Caudate nucleus (tissue), 63 donors: ENCODE measurements at places on chromosomes 6 and 20.

GRCh38 chr6:150291968-150292710 lies 76.7 kb upstream of the IYD start:
- no peak for DNase-seq

DNA sequence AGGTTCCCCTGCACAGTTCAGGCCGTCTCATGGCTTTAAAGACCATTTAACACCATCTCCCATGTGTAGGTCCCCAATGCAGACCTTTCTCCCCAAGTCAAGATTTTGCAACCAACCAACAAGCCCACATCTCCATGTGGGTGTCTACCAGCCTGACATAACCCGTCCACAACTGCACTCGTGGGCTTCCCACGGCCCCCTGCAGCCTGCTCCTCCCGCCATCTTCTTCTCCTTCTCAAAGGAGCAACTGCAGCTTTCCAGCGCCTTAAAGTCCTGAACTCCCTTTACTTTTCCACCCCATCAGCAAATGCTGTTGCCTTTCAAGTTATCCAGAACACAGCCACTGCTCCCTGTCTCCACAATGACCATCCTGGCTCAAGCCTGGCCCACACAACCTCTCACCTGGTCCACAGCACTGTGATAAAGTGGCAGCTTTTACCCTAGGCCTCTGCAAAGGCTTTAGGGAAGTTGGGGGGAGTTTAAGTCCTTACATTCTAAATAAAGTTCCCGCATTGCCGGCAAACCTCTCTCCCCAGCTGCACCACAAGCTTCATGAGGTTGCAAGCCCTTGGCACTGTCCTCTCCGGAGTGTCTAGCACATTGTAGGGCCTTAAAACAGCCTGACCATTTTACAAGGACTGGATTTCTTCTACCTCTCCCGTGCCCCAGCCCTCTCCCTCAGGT lies 140.5 kb downstream of the PREX1 start:
- DNase-seq, result no peak

- DNase-seq, result no peak
These were observed 69.8 kb downstream of the DZANK1 start for GRCh38 chr20:18397030-18397429.

DNA sequence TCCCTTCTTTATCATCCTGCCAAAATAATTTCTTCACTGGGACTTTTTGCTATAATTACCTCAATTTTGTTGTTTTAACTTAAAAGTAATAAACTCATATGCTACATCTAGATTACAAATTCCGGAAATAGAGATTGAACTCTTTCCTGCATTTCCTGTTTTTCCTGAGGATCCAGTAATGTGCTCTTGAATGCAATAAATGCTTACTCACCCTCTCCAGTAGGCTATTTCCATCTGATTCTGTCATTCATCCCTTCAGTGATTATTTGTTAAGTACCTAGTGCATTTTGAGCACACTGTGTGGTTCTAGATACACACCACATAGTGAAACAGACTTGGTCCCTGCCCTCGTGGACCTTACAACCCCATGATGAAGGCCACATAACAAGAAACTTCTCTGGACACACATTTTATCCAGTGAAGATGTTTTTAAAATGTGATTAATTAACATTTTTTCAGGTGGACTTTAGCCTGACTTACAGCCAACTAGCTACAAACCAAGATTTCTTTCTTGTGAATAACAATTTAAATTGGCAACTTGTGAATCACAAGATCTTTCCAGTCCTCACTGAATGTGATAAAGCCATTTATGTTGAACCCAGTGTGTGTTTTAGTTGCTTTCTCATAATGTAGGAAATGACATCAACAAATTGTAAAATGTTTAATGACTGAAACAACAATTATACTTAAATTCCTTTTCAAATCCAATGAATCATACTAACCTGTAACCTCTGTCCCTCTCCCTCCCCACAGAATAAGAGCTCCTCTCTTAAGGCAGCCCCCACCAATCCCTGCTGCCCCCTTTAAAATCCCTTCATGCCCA lies 272.3 kb downstream of the KHDC1L start:
- no peak for DNase-seq

GRCh38 chr20:48722002-48722731 lies 105.6 kb downstream of the PREX1 start:
- DNase-seq, result peak; percentile 21

DNA sequence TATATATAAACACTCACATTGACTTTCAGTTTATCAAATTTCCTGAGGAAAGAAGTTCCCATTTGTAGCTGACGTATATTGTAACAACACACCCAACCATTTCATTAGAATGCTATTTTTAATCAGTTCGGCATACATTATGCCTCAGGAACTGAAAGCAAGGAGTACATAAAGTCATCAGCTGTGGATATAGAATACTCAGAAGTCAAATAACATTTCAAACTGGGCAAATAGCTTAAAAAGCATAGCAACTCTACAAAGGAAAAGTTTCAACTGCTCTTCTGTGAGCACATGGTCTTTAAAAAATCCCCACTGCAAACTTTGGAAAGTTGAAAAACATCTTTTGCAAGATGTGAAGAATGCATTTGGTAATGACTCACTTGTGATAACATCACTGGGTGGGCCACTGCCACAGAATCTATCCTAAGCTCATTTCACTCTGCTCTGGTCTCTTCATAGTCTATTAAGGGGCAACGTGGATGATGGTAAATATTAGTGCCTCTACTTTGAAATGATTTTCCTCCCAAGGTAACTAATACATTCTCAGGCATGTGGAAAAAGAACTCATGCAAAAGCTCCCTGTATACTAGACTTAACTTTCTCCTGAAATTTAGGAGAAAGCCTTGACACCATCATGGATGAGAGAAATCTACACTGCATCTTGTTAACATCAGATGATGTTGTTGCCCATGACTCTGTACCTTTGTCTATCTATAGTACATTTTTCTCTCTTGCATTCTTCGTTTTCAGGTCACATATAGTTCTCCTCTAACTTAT lies 49.2 kb downstream of the FYN start:
- no peak for DNase-seq

GRCh38 chr20:32462900-32463641 lies 104.9 kb downstream of the ASXL1 start:
- DNase-seq, result no peak

DNA sequence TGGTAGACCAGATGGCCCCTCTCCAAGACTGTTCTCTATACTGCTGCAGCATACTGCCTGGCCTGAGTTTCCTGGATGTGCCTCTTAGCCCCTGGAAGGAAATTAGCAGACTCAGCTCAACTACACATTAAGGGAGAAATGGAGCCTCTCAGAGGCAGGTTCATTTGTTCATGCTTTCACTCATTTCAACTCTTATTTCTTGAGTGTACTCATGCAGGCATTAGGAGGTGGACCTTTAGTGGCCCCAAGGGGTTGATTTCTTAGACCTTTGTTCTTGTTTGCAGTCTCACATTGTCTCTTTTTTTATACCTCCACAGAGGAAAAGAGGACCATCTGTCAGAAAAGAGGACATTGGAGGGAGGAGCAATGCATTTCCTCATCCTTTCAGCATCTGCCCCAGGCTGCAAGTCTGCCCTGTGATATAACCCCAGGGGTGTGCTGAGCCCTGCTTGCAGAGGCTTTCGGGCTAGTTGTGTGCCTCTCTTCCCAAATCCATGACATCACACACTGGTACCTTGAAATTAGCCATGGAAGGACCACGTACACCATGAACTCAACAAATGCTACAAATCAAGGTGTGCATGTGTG lies 456.2 kb downstream of the CD83 start:
- DNase-seq, result no peak

DNA sequence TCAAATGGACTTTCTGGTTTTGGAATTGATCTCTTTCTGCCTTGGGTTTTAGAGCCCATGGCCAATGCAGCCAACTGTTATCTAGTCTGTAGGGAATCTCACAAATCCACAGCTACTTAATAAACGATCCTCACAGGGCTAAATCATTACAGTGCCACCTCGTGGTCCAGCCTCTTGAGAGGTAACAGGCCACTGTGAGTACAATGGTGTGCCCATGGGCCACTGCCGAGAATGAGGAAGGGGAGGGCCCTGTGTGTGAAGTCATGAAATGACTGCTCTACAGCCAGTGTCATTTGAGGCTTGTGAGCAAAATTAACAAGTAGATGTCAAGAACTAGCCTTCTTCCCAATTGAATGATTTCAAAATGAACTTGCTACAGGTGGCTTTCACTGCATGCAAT lies 54.3 kb upstream of the GMPR start:
- DNase-seq, result no peak

GRCh38 chr6:82976179-82976578 lies 89.5 kb downstream of the UBE3D start:
- DNase-seq, result no peak

GRCh38 chr20:23925789-23926525 lies 46.4 kb upstream of the CST5 start:
- no peak for DNase-seq

DNA sequence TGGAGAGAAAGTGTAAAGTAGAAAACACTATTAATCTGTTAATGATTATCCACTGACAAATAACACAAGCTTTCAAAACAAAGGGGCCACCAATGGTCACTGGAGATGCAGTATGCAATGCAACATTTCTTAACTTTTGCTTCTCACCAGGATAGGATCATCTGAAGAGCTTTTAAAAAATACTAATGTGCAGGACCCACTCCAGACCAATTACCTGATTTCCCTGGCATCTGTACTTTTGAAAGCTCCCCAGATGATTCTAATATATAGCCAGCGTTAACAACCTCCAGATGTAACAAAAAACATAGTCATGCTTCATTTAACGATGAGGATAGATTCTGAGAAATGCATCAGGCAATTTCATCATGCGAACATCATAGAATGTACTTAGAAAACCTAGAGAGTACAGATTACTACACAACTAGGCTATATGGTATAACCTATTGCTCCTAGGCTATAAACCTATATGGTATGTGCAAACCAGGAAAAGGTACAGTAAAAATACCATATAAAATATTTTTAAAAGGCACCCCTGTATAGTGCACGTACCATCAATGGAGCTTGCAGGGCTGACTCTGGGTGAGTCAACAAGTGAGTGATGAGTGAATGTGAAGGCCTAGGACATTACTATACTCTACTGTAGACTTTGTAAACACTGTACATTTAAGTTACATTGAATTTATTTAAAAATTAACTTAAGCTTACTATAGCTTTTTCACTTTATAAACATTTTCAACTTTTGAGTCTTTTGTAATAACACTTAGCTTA lies 69.2 kb downstream of the ATG5 start:
- DNase-seq, result no peak

DNA sequence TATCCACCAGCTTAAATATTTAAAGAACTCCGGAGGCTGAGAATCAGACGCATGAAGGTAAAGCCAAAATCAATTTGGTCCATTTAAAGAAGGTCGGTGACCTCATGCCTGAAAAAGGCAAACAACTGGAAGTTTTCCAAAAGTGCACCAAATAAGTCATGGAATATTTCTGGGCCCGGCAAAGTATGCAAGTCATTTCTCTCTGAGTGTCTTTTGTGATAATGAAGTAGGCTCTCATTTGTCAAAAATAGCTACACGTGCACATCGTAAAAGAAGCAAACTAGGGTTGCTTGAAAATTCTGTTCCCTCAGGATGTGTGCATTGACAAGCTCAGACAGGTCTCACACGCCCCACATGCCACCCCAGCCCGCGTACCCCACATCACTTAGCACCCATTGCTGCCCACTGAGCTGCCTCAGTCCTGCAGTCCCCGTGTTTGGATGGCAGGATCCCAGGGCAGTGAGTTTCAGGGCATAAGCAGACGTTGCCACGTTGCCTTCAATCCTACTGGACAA lies 20.5 kb upstream of the PYGB start:
- DNase-seq, result no peak

DNA sequence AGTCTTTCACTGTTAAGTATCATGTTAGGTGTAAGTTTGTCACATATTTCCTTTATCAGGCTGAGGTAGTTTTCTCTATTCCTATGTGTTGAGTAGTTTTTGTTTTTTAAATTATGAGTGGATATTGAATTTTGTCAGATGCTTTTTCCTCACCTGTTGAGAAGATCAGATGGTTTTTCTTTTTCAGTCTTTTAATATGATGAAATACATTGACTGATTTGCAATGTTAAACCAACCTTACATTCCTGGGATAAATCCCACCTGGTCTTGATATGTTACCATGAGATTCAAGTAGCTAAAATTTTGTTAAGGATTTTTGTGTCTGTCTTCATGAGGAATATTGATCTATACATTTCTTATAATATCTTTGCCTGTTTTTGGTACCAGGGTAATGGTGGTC lies 52.1 kb downstream of the FOXO3 start:
- no peak for DNase-seq

- no peak for DNase-seq
These were observed 187.6 kb downstream of the TMEM242 start for GRCh38 chr6:157135691-157136090.

- DNase-seq, result no peak
These were observed 53.8 kb downstream of the PKIB start for GRCh38 chr6:122663981-122664380.

DNA sequence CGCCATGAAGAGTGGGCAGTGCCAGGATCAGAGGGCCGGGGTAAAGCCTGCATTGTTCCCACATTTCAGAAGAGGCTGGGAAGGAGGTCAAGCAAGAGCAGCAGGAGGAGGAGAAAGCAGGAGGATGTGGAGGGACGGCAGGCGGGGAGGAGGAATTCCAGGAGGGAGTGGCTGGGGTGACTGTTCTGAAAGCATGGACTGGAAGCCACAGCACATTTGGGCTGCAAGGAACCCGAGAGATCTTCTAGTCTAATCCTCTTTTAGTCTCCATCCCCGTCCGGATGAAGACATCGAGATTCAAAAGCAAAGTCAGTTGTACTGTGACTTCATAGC lies 76.9 kb downstream of the FAM50B start:
- no peak for DNase-seq

DNA sequence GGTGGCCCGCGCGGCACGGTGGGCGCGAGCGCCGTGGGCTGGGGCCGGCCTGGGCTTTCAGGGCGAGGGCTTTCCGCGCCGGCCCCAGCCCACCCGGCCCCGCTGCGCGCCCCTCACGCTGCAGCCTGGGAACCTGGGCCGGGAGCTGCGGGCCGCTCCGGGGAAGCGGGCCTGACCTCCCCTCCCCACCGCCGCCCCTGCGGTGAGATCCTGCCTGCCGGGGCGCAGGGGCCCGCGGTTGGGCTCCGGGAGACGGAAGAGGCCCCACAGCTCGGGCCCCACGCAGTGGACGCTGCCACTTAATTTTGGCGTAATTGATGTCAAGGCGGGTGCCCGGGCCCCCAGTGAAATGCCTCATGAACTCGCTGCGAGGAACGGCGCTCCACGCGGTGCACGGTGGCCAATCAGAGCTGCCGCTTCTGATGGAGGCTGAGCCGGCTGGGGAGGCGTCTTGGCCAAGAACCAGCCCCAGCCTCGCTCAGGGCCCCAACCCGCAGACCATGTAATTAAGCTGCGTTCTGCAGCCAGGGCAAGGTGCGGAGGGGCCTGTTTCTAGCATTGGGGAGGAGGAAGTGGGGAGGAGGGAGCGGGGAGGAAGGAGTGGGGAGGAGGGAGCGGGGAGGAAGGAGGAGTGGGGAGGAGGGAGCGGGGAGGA lies 96.1 kb upstream of the BHLHE23 start:
- peak; percentile 45 for DNase-seq

DNA sequence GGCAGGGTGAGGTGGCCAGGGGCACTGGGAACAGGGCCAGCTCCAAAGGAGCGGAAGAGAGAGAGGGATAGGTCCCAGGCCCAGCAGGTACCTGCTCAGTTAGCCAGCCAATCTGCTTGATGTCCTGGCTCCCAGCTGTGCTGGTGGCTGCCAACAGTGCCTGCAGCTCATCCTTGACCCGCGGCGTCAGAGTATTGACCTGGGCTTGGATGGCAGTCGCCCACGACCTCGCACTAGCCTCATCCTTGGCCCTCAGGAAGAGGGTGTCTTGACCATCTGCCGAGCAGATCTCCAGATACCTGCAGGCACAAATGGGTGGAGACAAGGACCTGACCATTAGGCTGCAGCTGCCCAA lies 11.1 kb upstream of the CDK5RAP1 start:
- no peak for DNase-seq
